OCI-LY7 (cell line): ENCODE measurements at places on chromosomes 2 and 18.
A peak's percentile ranks its signal among the peaks of the same experiment; 100 is the strongest.

GRCh38 chr2:168120730-168121129 lies 126.7 kb downstream of the STK39 start:
- no peak for DNase-seq

- no peak for DNase-seq
These were observed 173.6 kb downstream of the GRB14 start for GRCh38 chr2:164447660-164448059.

GRCh38 chr2:42013409-42013808 lies 34.4 kb upstream of the PKDCC start:
- DNase-seq: no peak

DNA sequence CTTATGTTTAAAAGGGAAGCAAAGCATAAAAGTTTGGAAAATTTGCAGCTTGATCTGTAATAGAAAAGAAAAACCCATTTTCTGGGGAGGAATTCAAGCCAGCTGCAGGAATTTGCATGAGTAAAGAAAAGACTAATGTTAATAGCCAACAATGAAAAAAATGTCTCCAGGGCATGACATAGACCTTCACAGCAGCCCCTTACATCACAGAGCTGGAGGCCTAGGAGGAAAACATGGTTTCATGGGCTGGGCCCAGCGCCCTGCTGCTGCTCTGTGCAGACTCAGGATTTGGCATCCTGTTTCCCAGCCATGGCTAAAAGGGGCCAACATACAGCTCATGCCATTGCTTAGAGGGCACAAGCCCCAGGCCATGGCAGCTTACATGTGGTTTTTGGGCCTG lies 411.6 kb upstream of the MC4R start:
- DNase-seq: no peak

- no peak for DNase-seq
These were observed 5.8 kb upstream of the CTDSP1 start for GRCh38 chr2:218393750-218394290.

- no peak for DNase-seq
These were observed 73.0 kb downstream of the NCKAP5 start for GRCh38 chr2:133495226-133495625.

- DNase-seq: no peak
These were observed 17.9 kb downstream of the LAMA3 start for GRCh38 chr18:23706971-23707640.

GRCh38 chr18:9568186-9568585 lies 46.2 kb downstream of the PPP4R1 start:
- DNase-seq: no peak

GRCh38 chr18:58687871-58688308 lies 16.6 kb downstream of the MALT1 start:
- DNase-seq: no peak

DNA sequence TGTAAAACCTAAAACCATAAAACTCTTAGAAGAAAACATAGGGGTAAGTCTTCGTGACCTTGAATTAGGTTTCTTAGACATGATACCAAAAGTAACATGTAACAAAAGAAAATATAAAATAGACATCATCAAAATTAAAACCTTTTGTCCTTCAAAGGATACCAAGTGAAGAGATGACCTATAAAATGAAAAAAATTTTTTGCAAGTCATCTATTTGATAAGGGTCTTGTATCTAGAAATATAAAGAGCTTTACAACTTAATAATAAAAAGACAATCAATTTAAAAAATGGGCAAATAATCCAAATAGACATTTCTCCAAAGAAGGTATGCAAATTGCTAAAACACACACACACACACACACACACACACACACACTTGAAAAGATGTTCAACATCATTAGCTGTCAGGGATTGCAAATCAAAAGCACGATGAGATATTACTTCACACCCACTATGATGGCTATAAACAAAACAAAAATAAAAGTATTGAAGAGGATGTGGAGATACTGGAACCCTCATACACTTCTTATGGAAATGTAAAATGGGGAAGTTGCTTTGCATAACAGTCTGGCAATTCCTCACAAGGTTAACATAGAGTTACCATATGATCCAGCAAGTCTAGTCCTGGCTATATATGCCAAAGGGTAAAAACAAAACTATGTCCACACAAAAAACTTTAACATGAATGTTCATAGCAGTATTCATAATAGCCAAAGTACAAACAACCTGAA lies 23.3 kb downstream of the SPDYA start:
- DNase-seq: no peak

- DNase-seq: no peak
These were observed 261.3 kb downstream of the CLIP4 start for GRCh38 chr2:29376541-29376940.

DNA sequence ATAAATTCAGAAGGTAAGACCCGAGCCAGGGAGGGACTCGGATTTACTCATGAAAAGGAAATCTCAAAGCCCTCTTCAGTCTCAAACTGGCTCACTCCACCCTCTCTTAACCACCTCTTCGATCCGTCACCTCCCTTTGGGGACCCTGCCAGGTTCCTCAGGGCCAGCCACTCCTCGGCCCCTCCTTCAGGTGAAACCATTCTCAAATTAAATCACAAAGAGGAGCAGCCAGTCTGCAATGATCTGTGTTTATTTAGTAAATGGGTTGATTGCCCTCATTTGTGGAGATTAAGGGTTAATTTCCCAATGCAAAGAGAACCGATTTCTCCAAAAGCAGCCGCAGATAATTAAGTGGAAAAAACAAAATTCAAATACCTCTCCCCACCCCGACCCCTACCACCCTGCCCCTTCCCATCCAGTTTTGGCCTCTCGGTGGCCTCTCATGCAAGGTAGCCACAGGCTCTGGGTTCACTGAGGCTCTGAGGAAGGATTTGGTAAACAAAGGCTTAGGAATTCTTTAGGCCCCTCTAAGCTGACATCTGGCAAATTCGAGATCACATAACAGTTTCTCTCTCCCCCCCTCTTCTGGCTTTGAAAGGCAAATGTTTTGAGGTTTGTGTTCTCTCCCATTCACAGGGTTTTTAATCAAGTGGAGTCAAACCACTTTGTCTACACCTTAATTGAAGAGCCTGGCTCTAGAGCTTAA lies 10.3 kb upstream of the FZD7 start:
- no peak for DNase-seq

GRCh38 chr2:205405194-205405593 lies 277.1 kb upstream of the NRP2 start:
- no peak for DNase-seq

- no peak for DNase-seq
These were observed 60.4 kb downstream of the SETBP1 start for GRCh38 chr18:44741085-44741484.

GRCh38 chr2:166417669-166418068 lies 41.9 kb upstream of the SCN9A start:
- peak; percentile 10 for DNase-seq

DNA sequence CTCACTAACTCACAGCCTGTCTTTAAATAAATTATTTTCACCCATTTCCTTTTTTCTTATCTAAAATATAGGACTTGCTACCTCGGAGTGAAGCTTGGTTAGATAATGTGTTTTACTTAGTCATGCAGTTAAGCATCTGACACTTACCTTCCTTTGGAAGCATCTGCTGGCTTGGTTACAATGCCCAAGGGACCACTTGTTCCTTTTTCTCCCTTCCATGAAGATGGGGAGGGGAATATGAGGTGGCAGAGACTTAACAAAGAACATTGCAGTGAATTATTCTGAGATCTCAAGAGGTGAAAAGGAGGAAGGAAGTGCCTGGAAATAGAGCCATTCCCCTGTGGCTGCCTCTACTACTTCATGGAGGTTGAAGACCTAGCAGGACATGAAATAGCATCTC lies 145.4 kb upstream of the FOSL2 start:
- no peak for DNase-seq

- peak; percentile 64 for DNase-seq
These were observed 92.2 kb downstream of the ALPK2 start for GRCh38 chr18:58536534-58537271.

DNA sequence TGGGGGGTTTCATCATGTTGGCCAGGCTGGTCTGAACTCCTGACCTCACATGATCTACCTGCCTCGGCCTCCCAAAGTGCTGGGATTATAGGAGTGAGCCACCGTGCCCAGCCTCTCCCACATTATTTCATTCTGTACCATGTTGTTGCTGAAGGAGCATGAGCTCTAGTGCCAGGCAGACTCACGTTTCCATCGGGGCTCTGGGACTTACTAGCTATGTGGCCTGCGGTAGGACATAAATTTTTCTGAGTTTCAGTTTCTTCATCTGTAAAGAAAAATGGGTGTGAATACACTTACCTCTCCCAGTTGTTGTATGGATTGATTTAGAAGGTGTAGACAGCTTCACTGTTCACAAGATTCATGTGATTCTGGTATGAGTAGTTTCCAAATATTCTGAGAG lies 30.8 kb upstream of the CCL20 start:
- no peak for DNase-seq

DNA sequence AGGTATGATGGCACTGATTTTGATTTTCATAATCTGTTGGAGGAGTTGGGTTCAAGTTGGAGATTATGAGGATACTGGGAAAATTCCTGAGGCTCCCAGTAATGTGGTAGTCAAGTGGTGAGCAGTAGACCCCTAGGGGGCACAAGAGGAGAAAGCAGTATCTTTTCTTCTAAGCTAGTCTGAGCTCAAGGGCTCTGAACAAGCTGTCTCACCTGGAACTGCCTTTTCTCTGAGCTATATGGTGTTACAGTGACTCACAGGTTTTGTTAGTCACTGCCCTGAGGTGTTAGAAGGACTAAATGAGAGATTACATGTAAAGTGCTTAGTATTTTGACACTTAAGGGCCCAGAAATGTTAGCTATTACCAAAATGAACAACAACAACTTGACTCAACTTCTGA lies 42.2 kb downstream of the CD302 start:
- no peak for DNase-seq

DNA sequence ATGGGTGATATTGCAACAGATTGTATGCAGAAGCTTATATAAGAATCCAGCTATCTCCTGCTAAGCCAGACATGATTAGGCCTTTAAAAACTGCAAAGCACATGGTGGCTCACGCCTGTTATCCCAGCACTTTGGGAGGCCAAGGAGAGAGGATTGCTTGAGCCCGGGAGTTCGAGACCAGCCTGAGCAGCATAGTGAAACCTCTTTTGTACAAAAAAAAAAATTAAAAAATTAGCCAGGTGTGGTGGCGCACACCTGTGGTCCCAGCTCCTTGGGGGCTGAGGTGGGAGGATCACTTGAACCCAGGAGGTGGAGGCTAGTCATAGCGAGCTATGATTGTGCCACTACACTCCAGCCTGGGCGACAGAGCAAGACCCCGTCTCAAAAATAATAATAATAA lies 204.6 kb downstream of the TNS1 start:
- DNase-seq: no peak

- DNase-seq: no peak
These were observed 174.2 kb downstream of the SLC39A10 start for GRCh38 chr2:195830968-195831950.

DNA sequence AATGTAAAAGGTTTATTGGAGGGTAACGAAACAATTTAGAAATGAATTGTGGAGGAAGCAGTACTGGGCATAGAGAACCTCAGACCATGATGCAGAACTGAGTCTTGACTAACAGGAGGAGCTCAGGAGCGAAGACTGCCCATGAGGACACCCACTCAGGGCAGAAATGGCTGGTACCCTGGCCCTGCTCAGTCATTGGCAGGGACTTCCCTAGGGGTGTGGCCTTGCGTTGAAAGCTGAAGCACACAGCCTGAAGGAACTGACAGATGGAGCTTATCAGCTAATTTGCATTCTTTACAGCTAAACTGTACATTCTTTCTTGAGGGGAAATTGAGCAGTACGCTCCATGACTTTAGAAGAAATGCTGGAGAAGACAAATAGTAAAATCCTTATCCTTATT lies 57.1 kb downstream of the PDK1 start:
- DNase-seq: no peak

GRCh38 chr2:141810148-141810547 lies 320.7 kb downstream of the LRP1B start:
- no peak for DNase-seq

- DNase-seq: no peak
These were observed 49.5 kb upstream of the MRPL33 start for GRCh38 chr2:27721884-27722485.

DNA sequence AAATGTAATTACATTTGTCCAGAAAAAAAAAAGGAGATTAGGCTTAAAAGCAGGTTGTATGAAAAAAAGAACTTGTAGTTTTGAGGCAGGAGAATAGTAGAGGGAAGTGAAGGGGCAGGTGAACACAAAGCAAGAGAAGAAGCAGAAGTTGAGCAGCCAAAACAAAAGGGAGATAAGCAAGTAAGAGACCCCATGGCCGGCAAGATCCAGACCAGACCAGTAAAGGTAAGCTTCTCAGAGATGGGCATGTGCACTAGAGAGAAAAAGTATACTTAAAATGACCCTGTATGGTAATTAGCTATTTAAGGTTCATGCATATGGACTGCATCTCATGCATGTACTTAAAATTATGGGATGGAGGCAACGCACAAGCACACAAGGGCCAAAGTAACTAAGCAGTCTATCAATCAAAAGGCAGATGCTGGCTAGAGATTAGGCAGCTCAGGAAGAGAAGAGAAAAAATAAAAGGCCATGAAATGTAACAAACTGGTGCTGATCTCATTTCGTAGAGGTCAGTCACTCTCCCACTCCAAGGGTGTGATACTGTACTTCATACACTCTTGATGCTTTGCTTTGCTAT lies 9.7 kb downstream of the SIGLEC15 start:
- no peak for DNase-seq
